GM19239 (cell line): ENCODE measurements at places on chromosomes 4 and X.

DNA sequence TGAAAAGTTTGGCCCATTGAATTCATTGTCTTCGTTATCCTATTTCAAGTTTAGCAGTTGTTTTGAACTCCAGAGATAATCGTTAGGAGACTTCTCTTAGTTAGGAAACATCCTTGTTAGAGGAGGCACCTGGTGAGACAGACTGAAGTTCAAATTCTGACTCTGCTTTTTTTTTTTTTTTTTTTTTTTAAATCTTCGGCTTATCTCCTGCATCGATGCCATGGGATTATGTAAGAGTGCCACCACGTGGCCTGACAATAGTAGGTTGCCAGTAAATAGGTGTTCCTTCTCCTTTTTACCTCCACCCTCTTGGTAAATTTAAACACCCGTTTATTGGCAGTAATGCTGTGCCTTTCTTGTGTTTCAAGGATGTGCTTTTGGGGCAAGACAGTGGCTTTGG is 149.3 kb downstream of the SOWAHB start:
- DNase-seq = no peak

GRCh38 chr4:186979961-186980745 is 256.5 kb upstream of the FAT1 start:
- DNase-seq = no peak

DNA sequence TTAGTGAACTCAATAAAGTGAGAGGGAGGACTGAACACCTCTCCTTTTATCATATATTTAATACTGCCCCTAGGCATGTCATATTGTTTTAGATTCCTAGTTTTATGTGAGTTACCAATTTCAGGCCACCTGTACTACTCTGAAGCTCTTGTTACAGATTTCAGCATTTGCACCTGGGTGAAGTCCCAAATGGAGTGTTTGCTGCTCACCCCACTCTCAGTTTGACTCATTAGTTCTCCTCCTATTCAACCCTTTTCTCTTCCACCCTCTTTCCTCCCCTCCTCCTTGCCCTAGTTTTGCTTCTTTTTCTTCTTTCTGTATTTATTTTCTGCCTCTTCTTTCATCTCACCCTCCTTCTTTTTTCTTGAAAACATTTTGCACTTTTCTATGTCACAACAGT is 1852.2 kb upstream of the IGFBP7 start:
- DNase-seq = no peak

- no peak for DNase-seq
Measured at GRCh38 chr4:1978226-1978625, 30.5 kb downstream of the NELFA start.

GRCh38 chr4:95516528-95517017 is 32.2 kb downstream of the UNC5C start:
- no peak for DNase-seq

DNA sequence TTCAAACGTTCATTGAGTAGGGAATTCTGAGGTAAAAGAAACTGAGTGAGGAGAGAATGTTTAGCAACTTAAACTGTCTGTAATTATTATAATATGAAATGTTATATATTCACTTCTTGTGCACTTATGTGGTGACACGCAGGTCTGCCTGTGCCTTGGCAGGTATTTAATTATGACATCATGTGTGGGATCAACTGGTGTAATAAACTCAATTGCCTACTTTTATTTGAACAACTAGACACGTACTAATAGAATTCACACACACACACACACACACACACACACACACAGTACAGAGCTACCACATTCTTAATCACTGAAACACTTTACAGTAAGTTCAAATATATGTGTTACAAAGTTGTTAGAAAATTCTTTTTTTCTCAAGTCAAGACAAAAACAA is 20.7 kb upstream of the SLC25A31 start:
- no peak for DNase-seq

DNA sequence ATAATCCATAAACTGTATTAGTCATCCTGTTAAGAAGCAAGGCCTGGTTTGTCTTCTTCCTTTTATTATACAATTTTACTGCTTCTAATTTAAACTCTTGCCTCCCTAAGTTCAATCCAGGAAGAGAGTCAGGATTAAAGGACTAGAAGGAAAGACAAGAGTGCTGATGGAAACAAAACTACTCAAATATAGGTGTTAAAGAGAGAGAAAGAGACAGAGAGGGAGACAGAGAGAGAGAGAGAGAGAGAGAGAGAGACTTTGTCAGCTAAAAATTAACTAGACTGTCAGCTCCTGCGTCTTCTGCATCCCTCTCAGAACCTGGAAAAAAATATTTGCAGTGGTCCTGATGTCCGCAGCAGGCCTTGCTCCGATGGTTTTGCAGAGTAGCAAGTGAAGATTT is 13.5 kb upstream of the FGG start:
- no peak for DNase-seq

DNA sequence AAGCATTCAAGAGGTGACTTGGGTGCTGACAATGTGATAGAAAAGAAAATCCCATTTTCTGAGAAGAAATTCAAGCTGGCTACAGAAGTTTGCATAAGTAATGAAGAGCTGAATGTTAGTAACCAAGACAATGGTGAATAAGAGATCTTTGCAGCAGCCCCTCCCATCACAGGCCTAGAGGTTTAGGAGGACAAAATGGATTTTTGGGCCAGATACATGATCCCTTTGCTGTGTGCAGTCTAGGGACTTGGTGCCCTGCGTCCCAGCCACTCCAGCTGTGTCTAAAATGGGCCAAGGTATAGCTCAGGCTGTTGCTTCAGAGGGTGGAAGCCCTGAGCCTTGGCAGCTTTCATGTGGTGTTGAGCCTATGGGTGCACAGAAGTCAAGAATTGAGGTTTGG is 107.0 kb upstream of the EPHA5 start:
- DNase-seq = no peak

- no peak for DNase-seq
Measured at GRCh38 chr4:4641254-4641653, 99.4 kb upstream of the STX18 start.

DNA sequence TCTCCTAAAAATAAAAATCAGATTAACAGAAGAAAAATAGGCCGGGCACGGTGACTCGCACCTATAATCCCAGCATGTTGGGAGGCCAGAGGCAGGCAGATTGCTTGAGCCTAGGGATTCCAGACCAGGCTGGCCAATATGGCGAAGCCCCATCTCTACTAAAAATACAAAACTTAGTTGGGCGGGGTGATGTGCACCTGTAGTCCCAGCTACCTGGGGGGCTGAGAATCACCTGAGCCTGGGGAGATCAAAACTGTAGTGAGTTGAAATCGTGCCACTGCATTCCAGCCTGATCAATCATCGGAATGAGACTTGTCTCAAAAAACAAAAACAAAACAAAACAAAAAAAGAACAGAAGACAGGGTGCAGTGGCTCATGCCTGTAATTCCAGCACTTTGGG is 32.8 kb upstream of the NOCT start:
- DNase-seq = no peak

DNA sequence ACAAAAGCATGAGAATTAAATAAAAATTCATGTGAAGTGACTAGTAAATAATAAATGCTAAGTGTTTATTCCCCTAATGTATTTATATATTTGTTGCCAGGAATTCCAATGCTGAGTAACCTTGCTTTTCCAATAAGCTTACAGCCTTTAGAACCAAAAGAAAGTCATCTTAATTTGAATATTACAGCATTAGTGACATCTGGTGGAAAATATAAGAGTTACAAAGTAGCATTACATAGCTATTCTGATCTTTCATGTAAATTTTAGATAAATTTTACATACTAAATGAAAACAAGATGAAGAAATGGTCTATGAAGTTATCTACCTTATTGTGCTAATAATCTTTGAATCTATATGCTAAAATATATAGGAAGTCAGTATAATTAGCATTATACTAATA is 10.4 kb downstream of the MAD2L1 start:
- DNase-seq = no peak

DNA sequence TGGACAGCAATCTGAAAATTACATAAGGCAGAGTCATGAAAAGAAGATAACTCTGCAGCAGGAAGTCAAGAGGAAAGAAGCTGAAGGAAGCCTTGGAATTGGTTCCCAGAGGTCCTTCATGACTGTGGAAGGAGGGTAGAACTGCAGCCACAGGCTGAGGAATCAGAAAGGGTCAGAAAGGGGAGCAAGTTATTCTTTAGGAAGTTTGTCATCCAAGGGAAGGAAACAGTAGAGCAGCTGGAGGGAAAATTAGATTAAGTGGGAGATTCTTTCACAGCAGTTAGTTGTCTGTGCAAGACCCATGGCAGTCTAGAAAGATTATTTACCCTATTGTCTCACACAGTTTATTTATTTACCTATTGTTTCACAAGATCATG is 9.3 kb upstream of the ADH1C start:
- DNase-seq = no peak

- peak; percentile 6 for DNase-seq
Measured at GRCh38 chrX:102155806-102156179, at the start of gene BEX5. Gene BEX5 (minus strand): TSS chrX:102155977. CDS start chrX:102154265, 1,712 bp downstream.

GRCh38 chrX:82127228-82128123 is 925.6 kb downstream of the SH3BGRL start:
- DNase-seq = peak; percentile 0

DNA sequence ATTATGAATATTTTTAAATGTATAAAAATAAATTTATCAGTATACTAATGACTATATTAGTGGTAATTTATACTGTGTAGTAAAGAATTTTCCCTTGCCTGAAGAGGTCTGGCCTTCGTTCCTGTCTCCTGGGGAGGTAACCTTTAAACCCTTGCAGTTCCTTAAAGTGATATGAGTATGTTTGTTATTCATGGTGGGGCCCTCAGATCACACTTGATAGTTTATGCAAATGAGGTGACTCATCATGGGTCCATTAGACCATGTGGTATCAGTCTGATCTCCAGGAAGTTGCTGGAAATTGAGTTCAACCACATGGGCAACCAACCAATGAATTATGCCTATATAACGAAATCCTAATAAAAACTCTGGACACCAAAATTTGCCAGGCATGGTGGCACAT is 904.1 kb downstream of the RPA4 start:
- DNase-seq = no peak

DNA sequence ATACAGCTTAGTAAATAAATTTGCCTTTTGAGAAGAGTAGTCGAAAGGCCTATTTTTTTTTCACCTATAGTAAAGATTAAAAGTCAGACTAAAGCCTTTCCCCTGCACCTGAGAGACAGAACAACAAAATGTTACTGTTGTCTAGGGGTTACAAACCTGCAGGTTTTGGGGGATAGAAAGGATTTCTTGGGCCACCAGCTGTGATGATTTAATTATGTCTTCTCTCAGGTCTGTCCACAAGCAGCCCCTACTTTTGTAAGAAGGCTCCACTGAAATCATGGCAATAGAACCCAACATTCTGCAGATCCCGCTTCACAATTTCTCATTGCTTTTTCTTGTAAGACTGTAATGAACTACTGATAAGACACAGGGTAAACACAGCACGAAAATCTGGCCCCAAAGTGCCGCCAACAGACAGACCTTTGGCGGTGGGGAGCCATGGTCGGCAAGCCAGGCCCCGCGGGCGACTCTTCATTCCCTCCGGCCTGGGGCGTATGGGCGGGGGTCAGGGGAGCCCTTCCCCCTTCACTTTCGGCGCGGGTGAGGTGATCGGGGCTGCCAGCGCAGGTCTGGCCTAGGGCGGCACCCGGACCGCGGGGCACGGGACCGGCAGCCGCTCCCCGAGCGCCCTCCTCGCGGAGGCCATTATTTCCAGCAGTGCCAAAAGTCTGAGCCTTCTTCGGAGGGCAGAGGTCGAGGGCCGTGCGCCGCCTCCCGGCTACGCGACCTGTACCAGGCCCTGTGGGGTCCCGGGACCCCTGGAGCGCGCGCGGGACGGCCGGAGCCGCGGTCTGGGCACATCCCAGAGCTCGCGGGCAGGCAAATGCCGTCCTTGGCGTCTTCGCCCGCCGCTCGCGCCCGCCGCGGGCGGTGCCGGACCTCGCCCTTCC is 812 bp upstream of the KDM6A start:
- DNase-seq = no peak

GRCh38 chr4:25535278-25535677 is 120.4 kb upstream of the SLC34A2 start:
- no peak for DNase-seq

DNA sequence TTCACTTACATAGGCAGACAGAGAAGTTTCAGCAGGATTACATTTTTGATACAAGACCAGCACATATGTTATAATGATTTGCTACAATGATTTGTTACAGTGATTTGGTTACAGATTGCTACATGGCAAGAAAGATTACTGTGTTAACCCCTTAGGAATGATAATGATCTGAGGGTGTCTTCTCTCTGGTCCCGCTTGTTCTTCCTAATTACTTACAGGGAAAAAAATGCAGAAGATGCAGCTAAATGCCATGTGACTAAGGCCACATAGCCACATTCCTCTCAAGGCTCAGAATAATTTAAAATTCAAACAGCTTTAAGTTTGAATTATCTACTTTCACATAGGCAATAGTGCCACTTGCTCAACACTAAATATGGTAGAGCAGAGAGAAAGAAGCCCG is 9.7 kb upstream of the LAP3 start:
- no peak for DNase-seq

DNA sequence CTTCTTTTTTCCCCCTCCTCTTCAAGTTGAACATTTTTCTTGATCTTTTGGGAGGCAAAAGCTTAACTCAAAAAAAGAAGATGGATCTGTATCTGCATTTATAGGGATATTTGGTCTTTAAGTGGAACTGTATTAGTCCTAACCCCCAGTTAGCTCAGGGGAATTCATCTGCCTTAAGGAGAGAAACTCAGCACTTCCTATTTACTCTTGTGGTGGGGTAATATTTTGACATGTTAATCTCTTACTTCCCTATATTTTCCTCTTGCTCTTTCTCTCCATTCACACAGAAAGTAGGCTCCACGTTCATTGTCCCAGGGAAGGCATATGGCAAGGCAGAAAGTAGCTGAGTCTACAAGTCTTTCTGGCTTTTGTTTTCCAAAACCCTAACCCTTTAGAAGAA is 5.3 kb downstream of the LRRC66 start:
- DNase-seq = no peak

- DNase-seq = no peak
Measured at GRCh38 chrX:31038575-31039326, 33.1 kb downstream of the FTHL17 start.

DNA sequence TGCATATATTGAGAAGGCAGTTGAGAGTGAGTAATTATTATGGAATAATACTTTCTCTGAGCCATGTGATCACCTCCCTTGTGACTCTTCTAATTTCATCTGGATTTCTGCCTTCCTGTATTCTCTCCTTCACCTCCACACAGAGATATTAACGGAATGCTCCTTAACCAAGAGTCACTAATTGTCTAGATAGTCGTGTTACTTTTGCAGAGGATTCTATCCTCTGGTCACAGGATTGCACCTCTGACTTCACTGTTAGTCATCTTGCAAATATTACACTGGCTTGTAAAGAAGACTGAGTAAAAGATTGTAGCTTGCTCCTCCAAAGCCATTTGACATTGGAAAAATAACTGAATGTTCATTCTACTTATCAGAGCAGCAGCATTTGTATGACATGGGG is 160.9 kb downstream of the SH2D1A start:
- no peak for DNase-seq
